Type B pancreatic cell (in vitro differentiated cells): ENCODE measurements at places on chromosomes 11 and 22. TPM values are rescaled to one million over a fixed set of nuclear protein-coding genes. Genes with fewer than 3 reads are reported as not detected.

DNA sequence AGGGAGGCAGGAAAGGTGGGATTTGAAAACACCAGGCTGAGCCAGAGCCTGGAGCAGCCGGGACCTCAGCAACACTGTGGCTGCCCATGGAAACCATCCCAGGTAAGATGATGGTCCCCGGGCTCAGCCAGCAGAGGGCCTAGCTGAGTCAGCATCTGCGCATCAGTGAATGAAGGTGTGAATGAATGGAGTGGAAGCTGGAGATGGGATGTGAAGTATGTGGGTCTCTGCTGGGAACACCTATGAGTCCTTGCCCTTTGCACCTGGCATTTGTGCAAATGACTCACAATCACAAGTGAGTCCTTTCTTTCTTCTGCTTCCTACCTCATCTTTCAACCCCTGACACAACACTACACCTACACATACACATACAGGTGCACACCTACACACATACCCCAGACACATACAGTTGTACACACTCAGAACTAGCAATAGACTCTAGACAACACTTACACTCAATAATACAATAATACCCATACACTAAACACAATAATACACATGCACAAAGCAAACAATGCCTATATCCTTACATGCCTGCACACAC, 62.8 kb upstream of the PRDM11 start:
- DNase-seq, result no peak

DNA sequence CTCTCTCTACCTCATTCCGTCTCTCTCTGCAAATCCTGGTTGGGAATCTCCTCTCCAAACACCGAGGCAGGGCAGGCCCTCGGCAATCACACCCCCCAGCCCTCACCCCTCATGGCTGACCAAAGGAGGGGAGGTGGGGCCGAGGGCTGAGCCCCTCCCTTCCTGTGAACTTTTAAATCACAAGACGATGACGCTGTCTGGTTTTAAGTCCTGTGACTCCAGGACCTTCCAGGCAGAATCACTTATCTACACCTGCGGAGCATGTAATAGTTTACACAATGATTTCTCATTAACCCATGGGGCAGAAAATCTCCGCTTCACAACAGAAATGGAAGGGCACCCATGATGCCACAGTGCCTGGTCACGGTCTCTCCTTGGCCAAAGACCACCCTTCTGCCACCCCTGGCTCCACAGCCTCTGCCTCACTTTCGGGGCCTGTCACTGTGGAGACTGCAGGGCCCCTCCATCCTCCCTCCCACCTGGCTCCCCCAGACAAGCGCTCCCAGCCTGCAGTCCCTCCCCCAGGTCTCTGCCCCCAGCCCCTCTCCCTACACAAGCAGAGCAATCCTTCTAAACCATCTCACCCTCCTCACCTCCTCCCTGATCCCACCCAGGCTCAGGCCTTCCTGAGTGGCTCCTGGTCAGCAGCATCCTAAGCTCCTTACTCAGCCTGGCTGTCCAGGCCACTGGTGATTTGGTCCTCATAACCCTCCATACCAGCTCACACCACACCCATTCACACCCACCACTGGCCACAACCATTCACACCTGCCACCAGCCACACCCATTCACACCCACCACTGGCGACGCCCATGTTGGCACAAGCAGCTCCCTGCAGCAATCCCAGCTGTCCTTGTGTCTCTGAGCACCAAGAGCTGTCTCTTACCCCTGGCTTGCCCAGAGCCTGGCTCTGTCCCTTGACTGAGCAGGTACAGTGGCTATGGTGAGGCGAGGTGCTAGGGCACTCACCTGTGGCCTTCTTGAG, 30.7 kb upstream of the ARFGAP3 start:
- no peak for DNase-seq

- no peak for DNase-seq
Measured at GRCh38 chr11:3154001-3154599, 11.0 kb downstream of the OSBPL5 start.

DNA sequence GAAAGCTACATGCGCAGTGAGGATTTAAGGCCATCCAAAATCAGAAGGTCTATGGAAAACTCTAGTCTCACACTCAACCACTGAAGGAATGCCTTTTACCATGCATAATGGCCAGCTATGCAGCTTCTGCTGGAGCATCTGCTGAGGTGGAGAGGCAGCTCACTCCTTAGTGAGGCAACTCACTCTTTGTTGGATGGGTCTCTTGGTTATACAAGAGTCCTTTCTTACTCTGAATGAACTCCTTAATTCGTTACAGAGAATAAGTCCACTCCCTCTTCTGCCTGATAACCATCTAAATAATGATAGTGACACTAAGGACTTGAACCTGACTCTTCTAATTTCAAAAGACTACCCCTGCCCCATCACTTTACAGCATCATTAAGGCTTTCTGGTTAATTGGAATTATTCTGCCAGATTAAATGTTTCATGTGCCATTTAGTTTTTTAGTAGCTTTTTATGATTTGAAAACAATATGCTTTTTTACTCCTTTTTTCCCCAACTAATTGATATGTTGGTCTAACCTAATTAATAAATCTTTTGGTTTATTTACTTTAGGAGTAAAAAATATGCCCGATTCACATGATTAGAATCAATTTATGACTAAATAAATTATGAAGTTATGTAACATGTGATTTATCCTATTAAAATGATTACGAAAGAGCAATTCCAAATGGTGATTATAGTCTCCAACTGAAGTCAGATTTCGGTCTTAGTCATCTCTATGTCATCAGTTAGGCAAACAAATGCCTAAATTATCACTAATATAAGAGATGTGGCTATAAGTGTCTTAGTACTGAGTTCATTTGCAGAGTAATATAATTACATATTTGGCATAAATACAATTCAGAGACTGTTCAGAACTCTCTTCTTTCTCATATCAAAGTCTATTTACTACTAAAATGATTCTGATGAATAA, 286.7 kb upstream of the CCDC90B start:
- no peak for DNase-seq

DNA sequence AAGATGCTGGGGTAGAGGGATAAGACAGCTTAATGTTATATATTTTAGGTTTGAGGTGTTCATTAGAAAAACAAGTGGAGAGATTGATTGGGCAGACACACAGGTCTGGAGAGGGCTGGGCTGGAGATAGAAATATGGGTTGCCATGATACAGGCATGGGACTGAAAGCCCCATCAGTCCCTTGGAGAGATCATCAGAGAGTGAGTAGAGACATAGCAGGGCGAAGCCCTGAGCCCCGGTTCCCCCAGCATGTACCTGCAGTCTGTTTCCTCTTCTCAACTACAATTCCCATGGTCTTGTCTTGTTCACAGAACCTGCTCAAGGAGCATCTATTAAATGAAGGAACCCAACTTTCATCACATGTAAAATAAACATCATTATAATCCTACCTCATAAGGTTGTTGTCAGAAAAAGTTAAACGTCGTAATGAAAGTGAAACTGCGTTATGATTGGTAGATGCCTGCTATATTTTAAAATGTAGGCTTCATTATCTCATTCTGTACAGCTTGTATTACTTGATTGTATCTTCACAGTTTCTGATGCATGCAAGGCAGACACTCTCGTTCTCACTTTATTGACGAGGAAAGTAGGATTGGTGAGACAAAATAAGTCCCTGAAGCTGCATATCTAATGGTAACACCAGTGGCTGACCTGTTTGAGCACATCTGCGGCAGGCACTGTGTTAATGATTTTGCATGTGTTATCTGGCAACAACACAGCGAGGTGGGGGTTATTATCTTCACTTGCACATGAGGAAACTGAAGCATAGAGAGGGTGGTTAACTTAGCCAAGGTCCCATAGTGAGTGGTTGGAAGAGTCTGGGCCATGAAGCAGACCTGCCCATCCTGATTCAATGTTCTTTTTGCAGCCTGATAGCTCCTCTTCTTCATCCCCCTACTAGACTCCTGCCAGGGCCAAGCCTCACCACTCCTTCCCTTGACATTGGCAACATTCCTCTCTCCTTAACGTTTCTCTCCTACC, 63.5 kb downstream of the ENDOD1 start:
- no peak for DNase-seq

Gene TSPAN32
- 2.6 and 7.2 TPM in 2 replicates for total RNA-seq

- peak; percentile 88 for DNase-seq
Measured at GRCh38 chr11:66386171-66387069, 14.9 kb upstream of the SLC29A2 start.
